ENCODE measurements at places on chromosomes 11 and 22.
A peak's percentile ranks its signal among the peaks of the same experiment; 100 is the strongest.

DNA sequence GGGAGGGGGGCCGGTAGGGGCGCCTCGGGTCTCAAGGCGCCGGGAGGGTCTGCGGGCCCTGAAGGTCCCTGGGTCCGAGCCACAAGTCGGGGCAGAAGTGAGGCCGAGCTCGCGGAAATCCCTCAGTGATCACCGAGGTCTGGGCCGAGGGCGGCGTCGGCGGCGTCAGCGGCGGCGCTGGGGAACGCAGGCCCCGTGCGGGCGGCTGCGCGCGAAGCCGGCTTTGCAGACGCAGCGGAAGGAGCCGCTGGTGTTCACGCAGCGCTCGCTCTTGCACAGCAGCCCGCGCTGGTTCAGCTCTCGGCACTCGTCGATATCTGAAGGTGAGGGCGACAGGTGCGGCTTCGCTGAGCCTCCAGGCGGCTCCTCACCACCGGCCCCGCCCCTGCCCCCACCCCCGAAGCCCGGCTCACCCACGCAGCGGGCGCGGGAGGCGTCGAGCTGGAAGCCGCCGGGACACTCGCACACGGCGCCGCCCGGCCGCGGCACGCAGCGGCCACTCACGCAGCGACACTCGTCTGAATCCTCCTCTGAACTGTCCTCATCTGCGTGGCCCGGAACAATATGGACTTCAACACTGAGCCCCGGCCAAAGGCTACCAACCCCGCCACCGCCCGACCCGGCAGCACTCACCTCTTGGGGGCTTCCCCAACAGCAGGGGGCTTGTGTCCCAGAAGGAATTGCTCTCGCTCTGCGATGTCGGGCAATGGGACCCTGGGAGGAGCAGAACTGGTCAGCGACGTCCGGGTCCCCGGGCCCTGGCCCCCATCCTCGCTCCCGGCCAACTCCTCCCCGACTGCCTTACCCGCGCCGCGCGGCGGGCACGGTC is 14.2 kb downstream of the SCYL1 start:
- no peak for DNase-seq

- no peak for DNase-seq
These were observed 592 bp downstream of the EEF1G start for GRCh38 chr11:62573006-62573591.

- DNase-seq, result no peak
These were observed 374.0 kb downstream of the SHANK2 start for GRCh38 chr11:70878366-70878765.

DNA sequence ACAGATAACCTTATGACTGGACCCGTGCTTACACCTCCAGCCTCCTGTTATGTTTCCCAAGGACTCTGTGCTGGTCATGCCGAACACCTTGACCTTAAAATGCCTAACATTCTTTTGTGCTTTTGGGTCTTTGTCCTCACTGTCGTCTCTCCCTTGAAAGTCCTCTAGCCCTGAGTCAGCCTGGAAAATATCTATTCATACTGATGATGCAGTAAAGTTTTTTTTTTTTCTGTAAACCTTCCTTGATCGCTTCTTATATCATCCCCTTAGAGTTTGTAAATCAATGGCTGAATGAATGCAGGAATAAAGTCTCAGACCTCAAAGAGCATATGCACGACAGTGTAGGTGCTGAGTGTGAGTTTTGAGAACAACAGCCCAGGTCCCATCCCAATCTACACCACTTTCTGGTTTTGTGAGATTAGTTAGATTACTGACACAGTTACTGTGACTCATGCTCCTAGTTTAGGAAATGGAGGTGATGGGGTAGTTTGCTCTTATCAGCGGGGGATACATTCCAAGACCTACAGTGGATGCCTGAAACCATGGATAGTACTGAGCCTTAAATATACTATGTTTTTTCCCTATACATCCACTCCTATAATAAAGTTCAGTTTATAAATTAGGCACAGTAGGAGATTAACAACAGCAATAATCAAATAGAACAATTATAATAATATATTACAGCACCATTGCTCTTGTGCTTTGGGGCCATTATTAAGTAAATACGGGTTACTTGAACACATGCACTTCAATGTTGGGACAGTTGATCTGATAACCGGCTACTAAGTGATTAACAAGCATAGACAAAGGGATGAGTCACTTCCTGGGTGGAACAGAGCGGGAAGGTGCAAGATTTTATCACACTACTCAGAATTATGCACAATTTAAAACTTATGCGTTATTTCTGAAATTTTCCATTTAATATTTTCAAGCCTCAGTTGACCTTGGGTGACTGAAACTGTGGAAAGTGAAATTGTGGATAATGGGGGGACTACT is 8.6 kb downstream of the TCN1 start:
- no peak for DNase-seq

GRCh38 chr11:77091146-77091940 is 11.3 kb upstream of the OMP start:
- DNase-seq, result peak; percentile 63
